IPS-NIHi11 (cell line): ENCODE measurements at places on chromosomes 2 and 18.

GRCh38 chr2:86275384-86275799 lies 62.0 kb downstream of the REEP1 start:
- DNase-seq = no peak

DNA sequence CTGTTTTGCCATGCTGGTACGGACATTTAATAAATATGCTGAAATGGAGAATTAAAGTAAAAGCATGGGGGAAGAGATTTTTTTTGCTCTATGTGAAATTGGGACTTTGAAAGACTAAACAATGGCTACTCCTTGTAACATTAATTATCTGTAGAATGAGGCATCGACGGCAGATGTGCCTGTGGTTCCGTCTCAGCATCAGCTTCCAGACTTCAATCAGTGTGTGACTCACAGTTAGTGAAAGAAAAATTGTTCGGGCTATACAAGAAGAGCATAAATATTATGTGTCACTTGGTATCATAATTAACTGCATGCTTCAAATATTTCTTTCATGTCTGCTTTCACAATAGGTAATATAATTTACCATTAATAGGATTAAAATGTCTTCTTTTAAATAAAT lies 117.0 kb upstream of the SMIM21 start:
- DNase-seq = no peak

DNA sequence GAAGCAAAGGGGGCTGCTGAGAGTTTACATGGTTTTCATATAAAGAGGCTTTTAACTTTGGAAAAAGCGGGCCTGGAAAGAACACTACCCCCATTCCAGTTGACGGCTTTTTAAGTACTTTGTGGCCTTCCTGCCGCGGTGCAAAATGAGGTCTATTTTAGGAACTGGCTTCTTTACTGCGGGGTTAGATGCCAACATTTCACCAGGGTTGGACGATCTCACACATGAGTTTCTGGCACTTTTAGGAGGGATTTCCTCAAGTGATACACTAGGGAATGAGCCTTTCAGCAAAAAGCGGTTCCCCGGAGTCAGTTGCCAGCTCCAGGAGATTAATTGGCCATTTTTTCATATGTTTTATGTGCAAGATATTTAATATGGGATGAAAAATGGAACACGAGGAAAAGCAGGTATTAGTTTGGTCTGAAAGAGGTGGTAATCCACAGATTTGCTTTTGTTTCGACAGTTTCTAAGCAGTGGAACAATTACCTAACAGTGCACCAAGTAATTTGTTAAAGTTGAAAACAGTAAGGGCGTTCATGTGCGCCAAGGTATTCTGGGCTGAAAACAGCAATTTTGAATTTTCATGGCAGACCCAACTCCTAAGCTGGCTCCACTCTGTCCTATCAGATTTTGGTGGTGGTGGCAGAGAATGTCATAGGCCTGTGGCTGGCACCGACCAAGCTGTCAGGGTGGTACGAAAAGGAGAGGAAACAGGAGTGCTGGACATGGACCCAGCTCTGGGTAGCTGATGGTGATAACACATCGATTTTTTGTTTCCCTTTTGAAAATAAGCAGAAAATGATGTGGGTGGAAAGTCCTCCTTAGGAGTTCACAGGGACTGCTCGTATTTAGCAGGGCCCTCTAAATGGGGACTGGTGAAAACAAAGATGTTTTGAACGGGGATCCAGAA lies 55.6 kb upstream of the FZD5 start:
- DNase-seq = no peak

DNA sequence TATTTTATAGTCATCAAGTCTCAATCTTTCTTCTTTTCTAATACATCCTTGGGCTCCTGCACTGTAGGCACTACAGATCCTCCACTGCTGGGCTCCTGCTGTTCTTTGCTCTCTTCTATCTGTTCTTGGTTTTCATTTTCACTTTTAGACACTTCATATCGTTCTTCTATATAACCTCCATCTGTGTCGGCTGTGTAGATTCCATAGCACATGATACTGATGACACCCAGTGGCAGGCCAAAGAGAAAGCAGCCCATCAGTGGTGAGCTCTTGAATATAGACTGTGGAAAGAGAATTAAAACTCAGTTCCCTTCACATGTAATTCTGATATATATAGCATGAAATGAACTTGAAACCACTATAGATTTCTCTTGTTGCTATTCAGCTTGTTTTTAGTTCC lies 38.0 kb downstream of the TMX3 start:
- DNase-seq = no peak

GRCh38 chr2:14944562-14945346 lies 312.2 kb downstream of the LRATD1 start:
- peak; percentile 62 for DNase-seq

DNA sequence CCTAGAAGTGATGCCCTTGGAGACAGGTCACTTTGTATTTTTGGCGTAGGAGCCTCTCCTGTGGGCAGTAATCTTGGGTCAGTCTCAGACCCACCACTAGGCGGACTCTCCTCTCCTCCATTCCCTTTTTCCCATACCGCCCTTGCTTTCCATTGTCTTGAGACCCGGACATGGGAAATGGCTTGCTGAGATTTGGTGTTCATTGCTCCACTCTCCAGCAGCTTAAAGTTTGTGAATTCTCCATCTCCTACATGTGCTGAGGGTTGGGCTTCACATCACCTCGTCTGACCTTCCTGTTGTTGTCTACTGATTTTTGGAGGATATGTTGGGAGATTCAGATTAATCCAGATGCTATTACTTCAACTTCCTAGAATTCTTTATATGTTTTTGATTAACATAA lies 159.2 kb upstream of the RAB12 start:
- DNase-seq = peak; percentile 69

DNA sequence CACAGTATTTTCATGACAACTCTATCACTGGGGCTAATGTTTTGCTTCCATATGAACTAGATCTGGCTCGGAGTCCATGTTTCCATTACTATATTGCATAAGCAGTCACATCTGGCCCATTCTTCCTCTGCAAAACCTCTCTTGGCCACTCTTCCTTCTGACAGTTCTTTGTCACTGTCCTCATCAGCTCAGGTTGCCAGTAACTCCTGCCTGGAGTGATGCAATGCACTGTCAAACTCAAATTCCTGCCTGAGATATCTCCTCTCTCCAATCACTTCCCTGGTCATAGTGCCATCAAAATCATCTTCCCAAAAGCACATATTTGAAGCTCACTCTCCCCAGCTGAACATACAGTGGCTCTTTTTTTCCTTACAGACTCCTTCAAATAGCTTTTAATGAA lies 66.1 kb downstream of the COLEC12 start:
- no peak for DNase-seq

- no peak for DNase-seq
Observed at GRCh38 chr18:80177128-80177527, 68.1 kb downstream of the ADNP2 start.

DNA sequence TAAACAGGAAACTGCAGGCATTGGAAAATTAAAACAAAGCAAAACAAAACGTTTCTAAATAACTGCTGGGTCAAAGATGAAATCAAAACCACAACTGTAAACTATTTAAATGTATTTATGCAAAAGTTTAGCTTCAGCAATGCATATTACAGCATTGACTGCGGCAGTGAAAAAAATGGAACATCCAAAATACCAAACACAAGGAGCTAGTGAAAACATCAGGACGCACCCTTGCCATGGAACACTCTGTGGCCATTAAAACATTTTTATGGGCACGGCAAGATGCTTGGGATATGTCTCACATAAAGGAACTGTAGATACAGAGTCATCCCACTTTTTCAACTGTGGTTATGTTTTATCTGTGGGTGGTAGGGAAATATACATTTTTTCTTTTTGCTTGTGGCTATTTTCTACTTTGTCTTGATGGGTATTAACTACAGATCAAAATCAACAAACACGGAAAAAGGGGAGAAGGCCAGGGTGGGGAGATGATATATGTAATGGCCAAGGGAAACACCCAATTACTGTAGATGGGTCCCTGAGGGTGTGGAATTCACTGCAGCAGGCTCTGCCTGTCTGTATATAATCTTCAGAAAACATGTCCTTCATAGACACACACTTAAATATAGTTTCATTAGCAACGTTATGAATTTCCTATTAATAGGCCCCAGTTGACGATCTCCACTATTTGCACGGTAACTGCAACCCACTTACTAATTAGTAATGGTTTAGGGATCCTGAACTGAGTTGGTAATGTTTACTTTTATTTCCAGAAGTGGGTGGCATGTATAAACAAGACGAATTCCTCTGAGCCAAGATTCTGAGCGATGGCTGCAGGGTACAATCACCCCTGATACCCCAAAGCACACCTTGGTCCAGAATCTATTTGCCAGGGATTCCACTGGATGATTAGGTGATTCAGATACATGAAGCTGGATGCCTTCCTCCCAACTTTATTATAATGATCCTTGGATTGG lies 110.5 kb downstream of the ACKR3 start:
- DNase-seq = no peak

DNA sequence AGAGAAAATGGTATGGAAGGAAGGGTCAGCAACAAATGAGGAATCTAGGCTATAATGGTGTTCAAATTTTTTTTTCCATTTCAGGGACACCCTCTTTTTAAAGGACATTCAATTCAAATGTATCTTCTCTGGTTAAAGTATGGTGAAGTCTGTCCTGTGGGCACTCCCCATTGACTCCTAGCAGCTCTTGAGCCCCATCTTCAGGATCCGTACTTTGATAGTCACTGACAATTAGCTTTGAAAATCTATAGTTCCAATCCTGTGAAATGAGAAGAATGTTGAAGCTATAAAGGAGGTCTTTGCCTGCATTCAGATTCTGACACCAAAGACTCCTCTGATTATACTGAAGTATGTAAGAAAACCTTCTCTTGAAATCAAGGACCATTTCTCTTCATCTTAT lies 43.3 kb downstream of the KCNH7 start:
- no peak for DNase-seq

GRCh38 chr2:103496850-103497249 lies 735.0 kb downstream of the TMEM182 start:
- DNase-seq = no peak

- DNase-seq = no peak
Observed at GRCh38 chr2:225472161-225472560, 72.7 kb downstream of the NYAP2 start.

DNA sequence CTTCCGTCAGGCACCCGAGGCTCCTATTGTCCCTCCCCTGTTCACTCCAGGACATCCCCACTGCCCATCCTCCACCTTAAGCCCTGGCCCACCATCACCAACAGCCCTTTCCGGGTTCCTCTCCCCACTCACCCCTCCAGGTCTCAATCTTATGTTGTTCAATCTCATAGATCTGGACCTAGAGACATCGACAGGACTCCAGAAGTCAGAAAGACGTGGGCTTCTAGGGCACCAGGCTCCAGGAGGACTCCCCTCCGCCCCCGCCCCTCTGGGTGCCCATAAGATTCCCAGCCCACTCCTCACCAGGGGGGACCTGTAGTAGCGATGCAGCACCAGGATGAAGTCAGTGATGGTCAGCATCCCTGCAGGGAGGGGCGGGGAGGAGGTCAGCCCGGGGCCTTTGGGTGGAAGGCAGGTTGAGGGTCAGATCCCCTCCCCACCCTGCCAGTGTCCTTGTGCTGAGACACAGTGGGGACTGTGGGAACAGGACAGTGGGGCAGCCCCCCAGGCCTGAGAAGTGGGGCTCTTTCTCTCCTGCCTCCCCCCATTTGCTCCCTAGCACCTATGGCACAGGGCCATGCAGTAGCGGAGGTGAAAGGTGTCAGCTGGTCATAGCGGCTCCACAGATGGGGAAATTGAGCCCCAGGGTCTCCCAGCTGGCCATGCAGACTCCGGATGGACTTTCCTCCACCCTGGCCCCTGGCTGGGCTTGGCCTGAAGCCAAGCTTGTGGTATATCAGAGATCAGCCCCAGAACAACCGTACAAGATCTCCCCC lies 3.7 kb downstream of the PRKAG3 start:
- DNase-seq = no peak

DNA sequence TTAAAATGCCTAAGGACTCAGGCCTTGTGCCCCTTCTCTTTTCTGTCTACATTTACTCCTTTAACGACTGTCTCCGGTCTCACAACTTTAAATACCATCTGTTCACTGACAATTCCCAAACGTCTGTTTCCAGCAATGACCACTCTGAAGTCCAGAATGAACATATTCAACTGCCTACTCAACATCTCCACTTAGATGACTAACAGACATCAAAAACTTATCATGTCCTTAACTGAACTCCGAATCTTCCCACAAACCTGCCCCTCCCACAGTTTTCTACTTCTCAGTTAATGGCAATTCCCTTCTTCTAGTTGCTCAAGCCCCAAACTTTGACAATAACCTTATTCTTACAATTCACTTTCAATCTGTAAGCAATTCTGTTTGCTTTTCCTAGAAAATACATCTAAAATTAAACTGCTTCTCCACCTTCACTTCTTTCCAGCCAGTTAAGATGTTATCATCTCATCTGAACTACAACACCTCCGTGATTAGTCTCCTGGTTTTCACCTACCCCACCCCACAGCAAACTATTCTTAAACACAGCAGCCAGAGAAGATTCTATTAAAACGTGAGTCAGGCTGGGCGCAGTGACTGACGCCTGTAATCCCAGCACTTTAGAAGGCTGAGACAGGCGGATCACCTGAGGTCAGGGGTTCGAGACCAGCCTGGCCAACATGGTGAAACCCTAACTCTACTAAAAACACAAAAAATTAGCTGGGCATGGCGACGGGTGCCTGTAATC lies 2.8 kb downstream of the C1D start:
- no peak for DNase-seq

- no peak for DNase-seq
Observed at GRCh38 chr2:64727013-64727767, 73.5 kb upstream of the SERTAD2 start.

DNA sequence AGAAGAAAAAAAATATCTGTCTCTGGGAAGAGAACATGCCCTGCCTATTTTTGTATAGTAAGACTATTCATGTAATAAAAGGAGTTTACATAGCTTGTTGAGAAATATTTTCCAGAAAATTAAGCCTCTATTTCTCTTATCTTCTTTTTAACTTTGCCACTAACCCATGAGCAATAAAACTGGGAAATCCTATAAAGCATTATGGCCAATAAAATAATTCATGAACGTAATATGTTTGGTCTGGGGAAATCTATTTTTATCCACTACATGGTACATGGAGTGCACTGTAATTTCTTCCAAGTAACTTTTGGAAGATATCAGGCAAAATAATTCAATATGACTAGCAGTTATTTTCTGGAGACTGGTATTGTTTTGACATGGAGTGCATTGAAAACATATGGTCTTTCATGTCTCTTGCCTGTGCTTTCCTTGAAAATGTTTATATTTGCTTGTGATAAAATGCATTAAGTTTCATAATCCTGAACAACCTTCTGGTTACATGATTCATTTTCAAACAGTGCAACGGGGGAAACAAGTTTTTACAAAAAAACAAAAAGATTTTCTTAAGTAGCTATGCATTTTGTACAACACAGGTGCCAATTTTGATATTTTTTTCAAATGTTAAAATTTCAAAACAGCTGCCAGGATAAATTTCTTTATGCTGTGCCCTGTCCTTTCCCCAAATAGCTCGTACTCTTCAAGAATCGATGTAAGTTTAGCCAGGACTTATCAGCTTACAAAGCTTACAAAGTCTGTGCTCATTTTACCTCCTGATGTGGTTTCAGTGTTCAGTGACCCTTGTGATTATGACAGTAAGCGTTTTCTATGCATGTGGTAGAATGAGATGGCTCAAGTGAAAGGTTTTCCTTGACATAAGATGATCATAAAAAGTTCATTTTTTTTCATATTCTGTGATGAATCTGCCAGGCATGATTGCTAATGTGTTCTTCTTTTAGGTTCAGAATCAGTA lies 194.5 kb downstream of the UBE2E3 start:
- DNase-seq = no peak

- no peak for DNase-seq
Observed at GRCh38 chr2:233022561-233022960, 9.5 kb upstream of the NGEF start.
